T-helper 1 cell (primary cell): ENCODE measurements at places on chromosomes 13 and 19.

DNA sequence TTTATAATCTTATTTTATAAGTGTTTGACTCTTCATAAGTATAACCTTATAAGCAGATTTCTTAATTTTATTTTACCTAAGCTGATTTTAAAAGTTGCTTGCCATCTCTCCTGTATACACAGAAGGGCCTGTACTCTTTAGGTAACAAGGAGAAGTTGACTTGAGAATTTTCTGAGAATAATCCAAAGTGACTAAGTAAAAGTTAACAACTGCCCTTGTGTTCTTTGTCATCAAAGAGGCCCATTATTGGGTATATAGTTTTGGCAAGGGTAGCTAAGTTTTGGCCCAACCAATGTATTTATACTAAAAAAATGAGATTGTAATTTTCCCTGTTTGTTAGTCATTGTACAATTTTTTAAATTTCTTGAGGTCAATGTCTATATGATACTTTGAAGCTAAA lies 3.2 kb downstream of the LCP1 start:
- DNase-seq = no peak

- peak; percentile 86 for DNase-seq
Measured at GRCh38 chr19:48169578-48169938, 586 bp downstream of the LIG1 start.

- DNase-seq = no peak
Measured at GRCh38 chr13:30810261-30810701, 74.9 kb downstream of the ALOX5AP start.

- DNase-seq = no peak
Measured at GRCh38 chr13:27404680-27405079, 19.7 kb upstream of the GTF3A start.

DNA sequence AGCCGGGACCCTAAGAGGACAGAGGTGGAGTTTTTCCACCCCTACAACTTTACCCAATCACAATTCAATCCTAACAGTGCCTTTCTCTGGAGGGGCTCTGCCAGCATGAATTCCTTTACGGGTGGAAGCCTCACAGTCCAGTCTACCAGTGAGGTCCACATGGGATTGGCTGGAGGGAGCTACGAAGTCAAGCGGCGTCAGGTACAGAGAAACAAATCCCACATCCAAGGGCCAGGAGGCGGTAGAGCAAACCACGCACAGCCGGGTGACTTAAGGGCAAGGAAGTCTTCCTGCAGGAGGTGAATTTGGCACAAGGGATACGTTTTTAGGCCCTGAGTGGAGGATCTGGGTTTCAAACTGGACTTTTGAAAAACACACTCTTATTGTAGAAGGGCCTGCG lies 199.6 kb downstream of the UQCRFS1 start:
- no peak for DNase-seq

DNA sequence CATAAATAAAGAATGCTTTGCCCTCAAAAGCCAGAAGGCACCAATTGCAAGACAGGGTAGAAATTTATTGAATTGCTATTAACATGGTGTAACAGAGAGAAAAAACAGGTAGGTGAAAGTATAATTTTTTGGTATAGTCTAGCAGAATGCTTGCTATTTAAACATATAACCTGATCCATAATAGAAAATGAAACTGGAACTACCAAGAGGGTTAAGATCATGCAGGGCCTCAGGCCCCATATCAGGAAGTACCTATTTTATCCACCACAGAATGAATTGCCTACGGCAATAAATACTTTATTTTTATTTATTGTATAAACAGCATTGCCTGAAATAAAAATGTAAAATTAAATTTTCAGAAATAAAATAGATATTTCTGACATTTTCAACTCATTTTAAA lies 159.5 kb downstream of the PRR20E start:
- DNase-seq = no peak

GRCh38 chr19:35734889-35735288 lies 7.4 kb downstream of the IGFLR1 start:
- no peak for DNase-seq

GRCh38 chr13:41952749-41953148 lies 8.2 kb downstream of the VWA8 start:
- DNase-seq = no peak

GRCh38 chr13:71672512-71672911 lies 194.5 kb downstream of the DACH1 start:
- DNase-seq = no peak

DNA sequence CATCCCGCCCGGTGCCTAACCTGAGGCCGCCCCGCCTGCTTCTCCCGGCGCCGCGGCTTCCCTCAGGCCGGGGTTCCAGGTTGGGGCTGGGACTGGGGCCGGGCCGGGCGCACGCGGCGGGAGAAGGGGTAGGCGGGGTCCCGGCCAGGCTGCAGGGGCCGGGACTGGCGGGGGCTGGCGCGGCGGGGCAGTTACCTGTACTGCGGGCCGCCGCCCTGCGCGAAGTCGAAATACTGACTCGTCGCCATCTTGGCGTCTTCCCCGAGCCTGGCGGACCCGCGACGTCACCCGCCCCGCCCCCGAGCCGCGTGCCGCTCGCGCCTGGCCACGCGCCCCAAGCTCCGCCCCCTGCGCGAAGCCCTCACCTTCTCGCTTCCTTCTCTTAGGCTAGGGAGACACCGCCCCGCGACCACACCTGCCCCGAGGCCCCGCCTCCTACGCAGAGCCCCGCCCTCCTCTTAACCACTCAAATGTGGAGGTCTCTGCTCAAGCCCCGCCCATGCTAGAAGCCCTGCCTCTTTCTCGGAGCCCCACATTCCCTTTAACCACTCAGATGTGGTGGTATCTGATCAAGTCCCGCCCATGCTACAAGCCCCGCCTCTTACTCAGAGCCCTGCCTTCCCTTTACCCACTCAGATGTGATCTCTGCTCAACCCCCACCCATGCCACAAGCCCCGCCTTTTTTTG lies at the start of gene ZFR2:
ZFR2 (minus strand) TSS at position 269 of the 687 bp plus-strand sequence; CDS start at position 248, 21 bp downstream.
- DNase-seq = no peak

- DNase-seq = peak; percentile 73
Measured at GRCh38 chr19:13154911-13155471, 4.8 kb downstream of the IER2 start.

GRCh38 chr13:100940658-100941057 lies 266.1 kb upstream of the TMTC4 start:
- no peak for DNase-seq

- no peak for DNase-seq
Measured at GRCh38 chr19:33156334-33156733, 24.4 kb downstream of the WDR88 start.

DNA sequence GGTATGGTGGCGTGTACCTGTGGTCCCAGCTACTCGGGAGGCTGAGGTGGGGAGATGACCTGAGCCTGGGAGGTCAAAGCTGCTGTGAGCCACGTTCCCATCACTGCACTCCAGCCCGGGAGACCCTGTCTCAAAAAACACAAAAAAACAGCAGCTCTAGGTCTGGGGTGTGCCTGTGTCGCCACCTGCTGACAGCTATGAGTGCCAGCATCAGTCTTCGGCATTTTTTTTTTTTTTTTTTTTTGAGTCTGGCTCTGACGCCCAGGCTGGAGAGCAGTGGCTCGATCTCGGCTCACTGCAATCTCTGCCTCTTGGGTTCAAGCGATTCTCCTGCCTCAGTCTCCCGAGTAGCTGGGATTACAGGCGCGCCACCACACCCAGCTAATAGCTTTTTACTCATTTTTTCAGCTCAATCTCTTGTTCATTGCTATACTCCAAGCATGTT lies 10.1 kb downstream of the AP2S1 start:
- peak; percentile 25 for DNase-seq

DNA sequence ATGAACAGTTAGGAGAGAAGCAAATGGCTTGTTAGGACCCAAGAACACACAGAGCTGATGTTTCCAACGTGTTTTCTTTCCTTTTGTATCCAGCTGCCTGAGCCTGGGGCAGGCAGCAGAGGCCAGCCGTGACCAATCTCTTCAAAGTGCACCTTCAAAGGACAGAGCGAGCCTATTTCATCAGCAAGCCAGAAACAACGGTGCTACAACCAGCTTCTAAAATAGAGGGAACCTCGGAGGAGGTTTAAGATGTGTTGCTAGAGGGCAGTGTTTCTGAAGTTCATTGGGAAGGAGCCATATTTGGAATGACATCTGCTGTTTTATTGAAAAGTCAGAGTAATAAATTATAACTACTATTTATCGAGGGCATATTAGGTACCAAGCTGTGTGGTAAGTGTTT lies 56.2 kb upstream of the RFC3 start:
- no peak for DNase-seq

DNA sequence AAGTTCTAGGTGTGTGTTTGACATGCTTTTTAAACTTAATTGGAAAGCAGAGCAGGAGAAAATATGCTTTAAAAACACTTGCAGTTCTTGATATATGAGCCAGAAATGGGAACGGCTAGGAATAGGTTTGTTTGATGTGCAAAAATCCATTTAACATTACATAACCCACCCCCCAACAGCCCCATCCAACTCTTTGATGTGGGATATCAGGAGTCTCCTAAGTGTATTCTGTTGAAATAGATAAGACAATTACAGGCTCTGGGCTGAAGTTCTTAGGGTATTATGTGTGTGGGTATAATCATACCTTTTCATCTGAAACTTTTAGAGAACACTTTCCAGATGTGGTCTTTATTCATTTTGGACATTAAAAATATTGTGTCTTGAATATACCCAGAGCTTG lies 240.4 kb upstream of the CSNK1A1L start:
- no peak for DNase-seq
